ENCODE measurements at places on chromosomes 2 and 18.

DNA sequence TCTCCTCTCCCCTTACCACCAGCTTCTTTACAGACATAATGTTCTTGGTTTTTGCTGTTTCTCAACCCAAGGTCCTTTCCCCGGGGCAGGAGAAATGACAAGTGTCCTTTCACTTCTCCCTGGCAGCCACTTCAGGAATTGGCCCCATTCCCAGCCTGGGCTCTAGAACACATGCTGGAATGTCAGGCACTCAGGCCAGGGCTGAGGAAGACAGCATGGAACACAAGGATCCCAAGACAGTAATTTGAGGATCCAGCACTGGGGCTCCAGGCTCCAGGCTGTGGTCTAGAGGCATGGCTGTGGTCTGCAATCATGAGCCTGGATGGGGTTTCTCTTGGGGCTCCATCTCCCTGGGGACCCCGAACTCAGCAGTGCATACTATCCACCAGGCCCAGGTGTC lies 201.4 kb downstream of the CELF4 start:
- DNase-seq = no peak

- peak; percentile 33 for DNase-seq
Observed at GRCh38 chr2:290090-290722, 2.3 kb upstream of the ALKAL2 start.

GRCh38 chr2:235934774-235935484 lies 233.3 kb downstream of the GBX2 start:
- DNase-seq = no peak

GRCh38 chr18:49865401-49865800 lies 52.1 kb upstream of the ACAA2 start:
- no peak for DNase-seq

- no peak for DNase-seq
Observed at GRCh38 chr2:95310216-95310615, 13.1 kb downstream of the KCNIP3 start.

DNA sequence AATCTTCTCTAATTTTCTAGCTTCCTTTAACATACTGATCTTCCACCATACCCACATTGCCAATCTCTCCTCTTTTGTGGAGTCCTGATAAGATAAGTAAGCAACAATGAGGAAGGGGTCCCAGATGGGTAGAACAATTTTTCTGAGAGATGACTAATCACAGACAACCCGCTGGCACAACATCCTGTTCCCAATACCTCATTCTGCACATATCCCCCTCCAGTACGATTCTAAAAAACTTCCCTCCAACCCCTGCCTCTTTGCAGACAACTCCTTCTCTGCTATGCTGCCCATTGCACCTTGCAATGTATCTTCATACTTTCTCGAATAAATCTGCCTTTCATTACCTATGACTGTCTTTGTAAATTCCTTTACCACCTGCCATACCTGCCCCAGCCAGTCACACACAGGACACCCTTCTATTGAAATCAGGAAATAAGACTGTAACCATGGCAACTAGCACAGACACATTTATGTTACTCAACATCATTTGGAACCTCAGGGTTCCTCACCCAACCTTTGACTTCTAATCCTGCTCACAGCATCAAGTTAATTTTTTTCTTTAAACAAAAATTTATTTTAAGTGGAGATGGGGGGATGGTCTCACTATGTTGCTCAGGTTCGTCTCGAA lies 7.4 kb upstream of the EXOC6B start:
- no peak for DNase-seq

DNA sequence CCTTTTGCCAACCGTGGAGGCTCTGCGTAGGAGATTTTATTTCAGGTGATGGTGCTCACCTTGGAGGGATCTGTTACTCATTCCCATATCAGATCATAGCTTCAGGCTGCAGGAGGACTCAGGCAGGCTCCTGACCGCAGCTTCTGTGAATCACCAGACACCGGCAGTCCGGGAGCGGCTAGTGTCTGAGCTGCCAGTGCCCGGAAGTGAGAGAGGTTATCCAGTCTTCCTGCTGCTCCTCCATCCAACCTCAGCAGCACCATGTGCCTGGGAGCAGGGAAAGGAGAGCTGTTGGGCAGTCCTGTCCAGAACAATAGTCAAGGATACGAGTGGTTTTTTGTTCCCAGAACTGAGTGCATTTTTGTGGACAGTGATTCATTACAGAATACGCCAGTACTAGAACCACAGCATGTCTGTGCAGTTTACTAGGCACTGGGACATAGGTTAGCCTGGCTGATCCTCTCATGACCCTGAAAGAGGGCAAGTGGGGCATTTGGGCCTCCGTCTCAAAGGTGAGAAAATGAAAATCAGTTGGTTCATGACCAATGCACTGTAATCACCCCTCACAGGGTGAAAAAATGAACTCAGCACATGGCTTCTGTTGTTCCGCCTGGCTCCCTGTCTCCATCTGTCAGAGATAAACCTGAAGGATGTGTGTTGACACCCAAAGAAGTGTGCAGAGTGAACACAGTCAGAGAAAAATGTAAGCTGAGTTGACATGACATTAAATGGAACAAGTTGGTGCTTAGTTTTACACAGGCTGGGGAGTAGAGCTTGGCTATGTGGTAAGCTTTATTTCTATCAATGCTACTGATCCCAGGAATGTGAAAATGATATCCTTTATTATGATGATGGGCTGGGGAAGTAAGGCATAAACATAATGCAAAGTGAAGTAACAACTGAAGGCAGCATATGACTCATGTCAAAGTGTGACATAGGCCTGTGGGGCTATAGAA lies 12.2 kb downstream of the FHOD3 start:
- DNase-seq = no peak

- DNase-seq = no peak
Observed at GRCh38 chr18:63132819-63133200, 186.8 kb downstream of the BCL2 start.
